HFFc6 (cell line): ENCODE measurements at places on chromosomes 5 and 9. TPM values are rescaled to one million over a fixed set of nuclear protein-coding genes. Genes with fewer than 3 reads are reported as not detected.
A peak's percentile ranks its signal among the peaks of the same experiment; 100 is the strongest.

The MARCHF3 gene
- total RNA-seq = 12.0 to 17.8 TPM (median 12.6 TPM) in 3 replicates

- H3K4me3 ChIP-seq = peak overlapping the region; percentile 12
- H3K27ac ChIP-seq = peak overlapping the region; percentile 74
- peaks cover 74% of the 10 kb centered on the region for H3K4me1 ChIP-seq
- DNase-seq = peak; percentile 79
- no peaks in the 10 kb centered on the region; the same call in 1 of the 2 replicates for H3K27me3 ChIP-seq
- peaks cover 50% of the 10 kb centered on the region for H3K36me3 ChIP-seq
These were observed 8.4 kb downstream of the TGFBI start for GRCh38 chr5:136037001-136037705.

- no peaks in the 10 kb centered on the region for H3K4me1 ChIP-seq
- no peaks in the 10 kb centered on the region for H3K36me3 ChIP-seq
- H3K4me3 ChIP-seq = no peak overlapping the region
- H3K27ac ChIP-seq = no peak overlapping the region
- no peak for DNase-seq
These were observed 92.8 kb downstream of the CAVIN4 start for GRCh38 chr9:100670719-100671118.

GRCh38 chr9:98702340-98702739, 6.4 kb downstream of the GABBR2 start:
- no peaks in the 10 kb centered on the region for H3K36me3 ChIP-seq
- H3K4me1 ChIP-seq = peaks cover 12% of the 10 kb centered on the region
- H3K27ac ChIP-seq = no peak overlapping the region
- H3K27me3 ChIP-seq = peaks cover 32% of the 10 kb centered on the region

The GNAQ gene
- total RNA-seq = 42.0 to 46.5 TPM (median 45.2 TPM) in 3 replicates

- peaks cover 7% of the 10 kb centered on the region for H3K4me1 ChIP-seq
- H3K27ac ChIP-seq = no peak overlapping the region
- no peak overlapping the region for H3K4me3 ChIP-seq
- no peak for DNase-seq
These were observed 142.0 kb downstream of the EGFLAM start for GRCh38 chr5:38400365-38400764.

DNA sequence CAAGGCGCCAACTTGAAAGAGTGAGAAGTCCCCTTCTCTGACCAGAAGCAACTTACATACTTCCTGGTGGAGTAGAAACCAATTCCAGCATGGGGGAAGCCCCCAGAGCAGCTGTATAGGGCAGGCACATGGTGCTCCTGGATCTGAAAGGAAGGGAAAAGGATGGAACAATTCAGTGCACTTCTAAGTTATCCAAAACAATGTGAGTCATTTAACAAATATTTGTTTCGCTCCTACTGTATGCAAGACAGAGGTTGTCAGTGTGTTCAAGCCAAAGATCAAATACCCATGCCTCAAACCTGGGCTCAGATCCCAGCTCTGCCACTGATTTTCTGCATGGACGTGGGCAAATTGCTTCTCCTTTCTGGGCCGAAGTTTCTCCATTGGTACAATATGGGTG, 67.1 kb downstream of the LHX2 start:
- H3K4me1 ChIP-seq = peaks cover 32% of the 10 kb centered on the region
- peak; percentile 64 for DNase-seq
- no peaks in the 10 kb centered on the region for H3K36me3 ChIP-seq
- H3K4me3 ChIP-seq = peak overlapping the region; percentile 68
